Activated CD8-positive, alpha-beta memory T cell treated with anti-CD3 and anti-CD28 coated beads for 48 hours (primary cell): ENCODE measurements at places on chromosomes 4 and X.

DNA sequence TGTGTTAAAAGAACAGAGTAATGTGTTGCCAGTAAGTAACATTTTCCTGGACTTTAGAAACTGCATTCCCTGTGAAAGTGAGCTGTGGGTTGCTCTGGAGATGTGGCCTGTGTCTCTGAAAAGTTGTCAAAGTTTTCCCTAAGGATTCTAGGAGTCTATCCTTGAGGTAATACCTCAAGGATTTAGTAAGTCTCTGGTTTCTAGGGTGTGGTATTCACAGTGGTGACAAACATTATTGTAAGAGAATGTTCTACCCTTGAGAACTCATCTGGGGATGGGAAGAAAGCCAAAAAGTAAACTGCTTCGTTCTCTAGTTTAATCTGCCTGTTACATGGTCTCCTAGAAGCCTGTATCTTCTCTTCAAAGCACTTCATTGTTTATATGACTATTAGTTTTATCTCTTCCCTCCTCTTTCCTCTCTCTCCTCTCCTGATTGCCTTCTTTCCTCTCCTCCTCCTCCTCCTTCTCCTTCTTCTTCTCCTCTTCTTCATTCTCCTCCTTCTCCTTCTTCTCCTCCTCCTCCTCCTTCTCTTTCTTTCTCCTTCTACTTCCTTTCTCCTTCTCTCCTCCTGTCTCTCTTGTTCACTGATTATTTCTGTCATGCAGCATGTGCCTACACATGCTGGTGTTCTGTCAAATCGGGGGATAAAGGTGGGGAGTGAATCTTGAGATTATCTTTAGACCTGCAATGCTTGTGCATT is 321.3 kb downstream of the PTTG2 start:
- DNase-seq = no peak

DNA sequence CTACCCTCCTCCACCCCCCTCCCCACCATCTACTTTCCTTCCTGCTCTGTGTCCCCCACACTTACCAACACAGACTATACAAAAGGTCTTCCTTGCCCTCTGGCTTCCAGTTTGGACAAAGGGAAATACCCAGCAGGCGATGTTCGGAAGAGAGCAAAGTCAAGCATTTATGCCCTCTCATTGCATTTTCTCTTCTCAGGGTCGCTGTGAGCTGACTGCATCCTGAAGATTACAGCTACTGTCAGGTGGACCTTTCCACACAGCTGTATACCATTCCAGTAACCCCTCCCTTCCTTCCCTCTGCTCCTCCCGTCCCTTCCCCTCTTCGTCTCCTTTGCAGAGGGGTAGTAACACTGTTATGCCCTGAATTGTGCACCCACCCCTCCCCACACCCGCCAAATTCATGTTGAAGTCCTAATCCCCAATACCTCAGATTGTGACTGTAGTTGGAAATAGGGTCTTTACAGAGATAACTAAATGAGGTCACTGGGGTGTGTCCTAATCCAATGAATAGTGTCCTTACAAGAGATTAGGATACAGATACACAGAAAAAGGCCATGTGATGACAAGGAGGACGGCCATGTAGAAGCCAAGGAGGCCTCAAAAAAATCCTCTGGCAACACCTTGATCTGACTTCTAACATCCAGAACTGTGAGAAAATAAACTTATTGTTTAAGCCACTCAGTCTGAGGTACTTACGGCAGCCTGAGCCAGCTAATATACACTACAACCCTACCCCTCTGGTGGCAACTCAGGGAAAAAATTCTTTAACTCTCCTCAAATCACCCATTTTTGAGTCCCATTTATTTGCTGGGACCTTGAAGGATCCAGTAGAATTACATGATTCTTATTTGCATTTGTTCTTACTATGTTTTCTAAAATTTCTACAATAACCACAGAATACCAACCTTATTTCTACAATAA is 11.7 kb downstream of the MORF4L2 start:
- no peak for DNase-seq

GRCh38 chr4:10722957-10723356 is 38.4 kb upstream of the CLNK start:
- DNase-seq = no peak

- no peak for DNase-seq
Observed at GRCh38 chr4:69025191-69025998, 70.9 kb upstream of the UGT2B7 start.

DNA sequence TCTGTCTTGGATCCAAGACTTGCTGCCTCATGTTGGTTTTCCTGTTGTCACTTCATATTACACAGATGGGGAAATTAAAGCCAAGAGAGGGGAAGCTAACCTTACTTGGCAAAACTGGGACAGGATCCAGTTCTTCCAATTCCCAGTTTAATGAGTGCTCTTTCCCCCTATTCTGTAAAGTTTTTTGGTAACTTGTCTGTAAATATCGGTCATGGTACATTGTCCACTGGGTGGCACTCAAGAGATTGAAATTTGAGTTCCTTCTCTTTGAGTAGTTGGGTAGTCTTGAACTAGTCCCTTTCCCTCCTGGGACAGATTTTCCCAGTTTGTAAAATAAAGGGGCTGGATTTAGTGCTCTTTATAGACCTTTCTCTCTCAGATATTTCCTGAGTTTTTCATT is 12.4 kb upstream of the EOLA2 start:
- no peak for DNase-seq

GRCh38 chr4:121698236-121698671 is 1.5 kb upstream of the ANXA5 start:
- no peak for DNase-seq

DNA sequence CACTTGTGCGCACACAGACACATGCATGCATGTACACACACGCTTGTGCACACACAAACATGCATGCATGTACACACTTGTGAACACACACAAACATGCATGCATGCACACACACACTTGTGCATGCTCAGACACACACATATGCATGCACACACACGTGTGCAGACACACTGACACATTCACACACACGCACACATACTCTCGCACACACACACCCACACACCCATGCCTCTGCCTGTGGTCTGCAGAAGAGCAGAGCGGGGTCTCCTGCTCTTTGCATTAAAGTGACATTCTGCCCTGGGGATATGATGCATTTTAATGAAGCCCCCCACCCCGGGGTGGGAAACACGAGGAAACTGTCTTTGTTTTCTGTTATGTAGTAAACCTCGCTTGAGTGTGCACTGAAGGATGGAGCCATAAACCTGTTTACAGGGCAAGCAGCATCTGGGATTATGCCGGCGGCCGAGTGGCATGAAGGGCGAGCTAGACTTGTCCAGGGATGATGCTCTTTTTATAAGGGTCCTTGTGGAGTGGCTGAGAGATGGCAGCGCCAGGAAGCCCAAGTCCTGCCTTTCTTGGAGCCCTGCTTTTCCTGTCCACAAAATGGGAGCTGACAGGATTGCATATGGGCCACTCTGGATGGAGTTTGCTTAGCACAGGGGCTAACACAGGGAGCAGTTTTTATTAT is 17.8 kb downstream of the PSAPL1 start:
- DNase-seq = no peak

GRCh38 chr4:118034053-118034785 is at the start of gene NDST3:
Gene NDST3, plus strand, starts transcription at chr4:118034486. Its CDS starts 19,425 bp downstream, at chr4:118053911.
- no peak for DNase-seq

- DNase-seq = no peak
Observed at GRCh38 chr4:43959976-43960375, 488.6 kb downstream of the KCTD8 start.

- no peak for DNase-seq
Observed at GRCh38 chr4:147942729-147943128, 210.8 kb downstream of the ARHGAP10 start.

DNA sequence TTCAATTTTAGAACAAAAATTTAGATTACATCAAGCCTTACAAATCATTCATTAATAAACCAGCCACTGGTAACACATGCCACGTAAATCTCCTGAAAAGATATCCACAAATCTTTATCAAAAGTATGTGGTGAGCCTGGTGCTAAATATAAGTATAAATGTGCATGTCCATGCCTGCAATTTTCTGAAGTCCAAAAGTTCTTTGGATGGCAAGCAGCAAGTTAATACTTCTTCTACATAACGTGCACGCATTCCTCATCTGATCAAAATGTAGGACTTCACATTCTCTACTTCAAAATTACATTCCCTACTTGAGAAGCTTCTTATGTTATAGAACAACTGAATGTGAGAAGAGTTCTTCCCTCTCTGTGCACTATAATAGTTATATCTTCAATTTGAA is 49.8 kb downstream of the HHIP start:
- DNase-seq = no peak

DNA sequence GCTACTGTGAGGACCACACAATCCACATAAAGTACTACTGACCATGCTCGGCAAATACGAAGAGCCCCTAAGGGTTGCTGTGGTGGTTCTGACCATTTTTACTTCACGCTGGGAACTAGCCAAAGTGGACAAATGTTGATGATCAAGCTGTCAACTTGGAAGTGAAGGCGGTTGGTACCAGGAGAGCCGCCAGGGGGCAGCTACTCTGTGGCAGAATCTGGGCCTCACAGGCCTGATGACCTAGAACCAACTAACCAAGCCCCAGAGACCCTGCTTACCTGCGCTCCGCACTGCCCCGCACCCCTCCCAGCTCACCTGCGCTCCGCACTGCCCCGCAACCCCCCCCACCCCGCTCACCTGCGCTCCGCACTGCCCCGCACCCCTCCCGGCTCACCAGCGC is 5.6 kb downstream of the GAK start:
- no peak for DNase-seq

- DNase-seq = no peak
Observed at GRCh38 chr4:104491481-104492182, 3.1 kb downstream of the CXXC4 start.

DNA sequence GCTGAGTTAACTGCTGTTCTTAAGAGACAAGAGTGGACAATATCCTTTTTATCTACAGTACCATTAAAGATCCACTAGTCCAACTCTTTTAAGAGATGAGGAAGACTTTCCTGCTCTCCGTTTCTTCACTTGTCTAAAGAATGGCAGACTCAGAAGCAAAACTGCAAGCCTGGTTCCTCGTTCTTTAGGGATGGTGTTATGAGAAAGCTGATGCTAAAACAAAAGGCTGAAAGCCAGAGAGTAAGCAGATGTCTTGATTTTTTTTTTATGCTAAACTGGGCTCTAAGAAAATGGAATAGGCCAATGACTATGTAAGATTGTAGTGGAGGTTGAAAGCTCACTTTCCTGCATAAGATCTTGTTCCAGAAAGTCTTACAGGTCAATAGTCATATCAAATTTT is 78.1 kb downstream of the CNGA2 start:
- DNase-seq = no peak

GRCh38 chr4:119116021-119116420 is 19.6 kb upstream of the MYOZ2 start:
- no peak for DNase-seq

- no peak for DNase-seq
Observed at GRCh38 chrX:23803931-23804381, 21.0 kb downstream of the SAT1 start.

DNA sequence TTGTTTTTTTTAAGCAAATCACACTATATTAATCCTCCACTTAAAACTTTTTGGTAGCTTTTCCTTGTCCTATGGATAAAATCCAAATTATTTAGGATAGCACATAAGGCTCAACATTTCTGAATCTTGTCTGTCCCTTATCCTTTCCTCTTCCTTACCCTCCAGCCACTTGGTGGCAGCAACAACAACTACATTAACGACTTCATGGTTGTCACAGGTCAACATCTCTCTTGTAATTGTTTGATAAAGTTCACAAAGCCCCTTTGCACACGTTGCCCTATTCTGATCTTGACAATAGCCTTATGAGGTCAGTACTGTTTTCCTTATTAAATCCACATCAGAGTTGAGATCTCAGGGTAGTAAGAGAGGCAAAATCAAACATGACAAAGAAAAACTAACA is 269.0 kb upstream of the PABPC4L start:
- DNase-seq = no peak

DNA sequence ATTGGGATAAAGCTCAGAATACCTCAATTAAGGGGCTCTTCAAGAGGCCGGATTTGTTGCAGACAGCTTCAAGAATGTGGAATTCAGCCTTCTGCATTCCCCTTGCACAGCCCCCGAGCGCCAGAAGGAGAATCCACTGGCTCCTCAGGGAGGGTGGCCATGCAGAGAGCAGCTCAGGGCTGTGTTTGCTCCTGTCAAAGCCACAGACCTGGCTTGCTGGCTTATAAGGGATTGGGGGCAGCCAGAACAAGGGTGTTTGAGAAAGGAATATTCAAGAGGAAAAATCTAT is 36.8 kb downstream of the ING2 start:
- DNase-seq = no peak

GRCh38 chr4:118837121-118837507 is 1.2 kb upstream of the SEC24D start:
- no peak for DNase-seq

DNA sequence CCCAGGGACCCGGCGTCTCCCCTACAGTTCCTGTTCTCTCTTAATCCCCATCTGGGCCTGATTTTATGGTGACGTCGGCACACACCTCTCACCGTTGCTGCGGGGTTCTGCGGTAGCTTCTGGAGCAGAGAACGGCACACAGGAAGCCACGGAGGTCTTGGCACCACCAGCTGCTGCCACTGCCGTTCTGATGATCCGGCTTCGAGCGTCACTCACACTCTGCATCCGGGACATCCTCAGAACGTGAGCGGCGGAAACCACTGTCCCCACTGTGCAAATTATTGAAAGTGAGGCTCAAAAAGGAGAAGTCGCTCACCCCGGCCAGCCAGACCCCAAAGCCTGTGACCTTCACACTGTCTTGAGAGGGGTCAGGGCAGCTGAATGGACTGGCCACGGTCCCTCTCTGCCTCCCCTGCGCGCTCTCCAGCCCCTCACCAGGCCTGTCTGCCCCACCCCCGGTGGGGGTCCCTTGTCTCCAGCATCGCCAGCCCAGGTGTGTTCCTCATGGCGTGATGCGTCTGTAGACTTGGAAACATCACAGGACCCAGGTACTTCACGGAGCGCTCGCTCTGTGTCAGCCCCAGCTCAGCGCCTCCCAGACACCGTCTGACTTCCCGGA is 201.1 kb downstream of the AFAP1 start:
- no peak for DNase-seq

DNA sequence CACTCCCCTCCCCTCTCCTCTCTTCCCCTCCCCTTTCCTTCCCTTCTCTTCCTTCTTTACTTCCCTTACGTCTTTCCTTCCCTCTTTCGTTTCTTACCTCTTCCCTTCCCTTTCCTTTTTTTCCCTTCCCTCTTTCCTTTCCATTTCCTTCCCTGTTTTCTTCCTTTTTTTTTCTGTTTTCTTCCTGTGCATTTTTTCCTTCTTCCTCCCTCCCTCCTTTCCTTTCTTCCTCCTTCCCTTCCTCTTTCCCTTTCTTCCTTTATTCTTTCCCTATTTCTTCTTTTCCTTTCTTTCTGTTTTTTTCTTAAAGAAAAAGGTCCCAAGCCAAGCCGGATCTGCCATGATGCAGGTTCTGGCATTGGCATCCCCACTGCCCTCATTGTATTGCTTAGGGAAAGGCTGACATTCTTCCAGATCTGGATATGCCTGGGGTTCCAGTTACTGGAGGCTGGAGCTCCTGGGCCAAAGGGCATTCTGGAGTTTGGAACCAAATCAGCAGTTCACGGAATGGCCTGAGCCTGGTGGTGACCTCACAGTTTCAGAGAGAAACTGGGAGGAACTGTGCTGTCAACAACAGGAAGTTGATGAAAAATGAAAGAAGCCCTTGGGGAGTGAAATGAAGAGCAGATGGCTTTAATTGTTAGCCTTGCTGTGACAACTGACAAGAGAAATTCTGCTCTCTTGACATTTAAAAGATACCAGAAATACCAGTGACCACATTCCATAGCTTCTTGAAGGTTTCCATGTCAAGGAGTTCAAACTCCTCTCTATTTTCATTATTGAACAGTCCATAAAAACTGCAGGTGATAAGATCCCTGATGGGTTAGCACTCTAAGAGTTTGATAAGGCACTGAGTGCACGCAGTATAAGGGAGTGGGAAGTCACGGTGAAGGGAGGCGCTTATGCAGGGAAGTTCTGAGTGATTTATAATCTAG is 622.1 kb downstream of the SPRY1 start:
- DNase-seq = no peak
